ENCODE measurements at places on chromosomes 11 and 22.

- DNase-seq: no peak
Observed at GRCh38 chr11:69513663-69514224, 32.3 kb downstream of the LINC01488 start.

DNA sequence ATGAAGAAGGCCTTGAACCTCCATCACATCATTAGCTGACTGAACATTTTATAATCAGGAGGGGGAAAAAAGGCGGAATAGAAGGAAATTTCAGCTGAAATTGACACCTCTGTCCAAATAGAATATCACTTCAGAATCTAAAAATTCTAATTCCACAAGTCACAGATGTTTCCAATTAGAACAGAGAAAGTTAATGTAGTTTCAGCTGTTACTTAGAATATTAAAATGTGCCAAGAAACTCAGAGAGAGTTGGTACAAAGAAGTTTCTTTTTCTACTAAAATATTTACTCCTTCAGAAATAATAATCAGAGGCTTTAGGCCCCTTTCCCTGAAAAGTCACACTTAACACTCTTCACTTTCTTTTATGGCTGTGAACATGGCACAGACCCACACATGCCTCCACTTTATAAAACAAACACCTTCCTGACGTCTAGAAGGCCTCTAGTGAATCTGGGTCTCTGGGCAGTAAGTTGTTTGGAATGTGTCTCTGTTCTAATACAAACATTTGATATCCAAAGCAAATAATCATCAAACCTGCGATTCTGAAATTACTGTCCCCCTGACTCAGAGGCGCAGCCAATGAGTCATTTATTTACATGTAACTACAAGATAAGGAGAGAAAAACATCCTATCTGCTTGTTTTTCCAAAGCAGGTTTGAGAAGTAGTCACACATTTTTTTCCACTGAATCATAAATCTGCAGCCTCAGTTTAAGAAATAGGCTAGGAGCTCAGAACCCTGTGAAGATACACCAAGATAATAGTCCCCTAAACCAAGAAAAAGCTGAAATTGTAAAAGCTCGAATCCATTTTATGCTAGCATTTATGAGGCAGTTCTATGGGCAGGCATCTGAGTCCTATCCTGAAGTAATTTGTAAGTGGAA lies 148.4 kb downstream of the ME3 start:
- peak; percentile 62 for DNase-seq

GRCh38 chr11:73053964-73054363 lies 88.2 kb downstream of the FCHSD2 start:
- DNase-seq: no peak

GRCh38 chr11:10002221-10002620 lies 291.8 kb downstream of the SBF2 start:
- no peak for DNase-seq

DNA sequence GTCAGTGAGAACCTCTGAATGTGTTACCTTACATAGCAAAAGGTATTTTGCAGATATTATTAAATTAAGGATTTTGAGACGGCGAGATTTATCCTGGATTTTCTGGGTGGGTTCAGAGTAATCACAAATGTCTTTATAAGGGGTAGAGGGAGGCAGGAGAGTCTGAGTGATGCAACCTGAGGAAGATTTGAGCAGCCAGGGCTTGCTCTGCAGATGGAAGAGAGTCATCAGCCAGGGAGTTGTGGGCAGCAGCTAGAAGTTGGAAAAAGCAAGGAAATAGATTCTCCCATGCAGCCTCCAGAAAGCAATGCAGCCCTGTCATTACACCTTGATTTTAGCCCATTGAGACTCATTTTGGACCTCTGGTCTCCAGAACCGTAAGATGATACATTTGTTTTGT lies 4.1 kb upstream of the WDR74 start:
- no peak for DNase-seq

Measured in NCI-H69 (cell line).